ENCODE measurements at places on chromosomes 4 and X.
A peak's percentile ranks its signal among the peaks of the same experiment; 100 is the strongest.

GRCh38 chrX:44596277-44596676, 53.6 kb upstream of the FUNDC1 start:
- no peak for DNase-seq

DNA sequence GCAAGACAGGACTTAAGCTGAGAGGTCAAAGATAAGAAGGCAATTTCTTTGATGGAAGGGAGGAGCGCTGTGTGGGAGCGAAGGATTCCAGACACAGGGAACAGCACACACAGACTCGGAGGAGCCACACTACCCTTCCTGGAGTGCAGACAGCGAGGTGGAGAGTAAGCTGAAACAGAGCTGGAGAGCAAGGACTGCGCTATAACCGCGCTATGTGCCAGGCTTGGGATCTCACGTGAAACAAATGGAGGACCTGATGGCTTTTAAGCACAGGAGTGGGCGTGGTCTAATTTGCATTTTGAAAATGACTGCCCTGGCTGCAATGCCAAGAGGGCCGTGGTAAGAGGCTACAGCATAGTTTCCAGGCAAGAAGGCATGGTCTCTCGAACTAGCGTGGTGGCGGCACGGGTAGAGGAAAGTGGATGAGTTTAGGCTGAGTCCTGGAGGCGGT, 113.9 kb upstream of the SORBS2 start:
- DNase-seq = no peak

DNA sequence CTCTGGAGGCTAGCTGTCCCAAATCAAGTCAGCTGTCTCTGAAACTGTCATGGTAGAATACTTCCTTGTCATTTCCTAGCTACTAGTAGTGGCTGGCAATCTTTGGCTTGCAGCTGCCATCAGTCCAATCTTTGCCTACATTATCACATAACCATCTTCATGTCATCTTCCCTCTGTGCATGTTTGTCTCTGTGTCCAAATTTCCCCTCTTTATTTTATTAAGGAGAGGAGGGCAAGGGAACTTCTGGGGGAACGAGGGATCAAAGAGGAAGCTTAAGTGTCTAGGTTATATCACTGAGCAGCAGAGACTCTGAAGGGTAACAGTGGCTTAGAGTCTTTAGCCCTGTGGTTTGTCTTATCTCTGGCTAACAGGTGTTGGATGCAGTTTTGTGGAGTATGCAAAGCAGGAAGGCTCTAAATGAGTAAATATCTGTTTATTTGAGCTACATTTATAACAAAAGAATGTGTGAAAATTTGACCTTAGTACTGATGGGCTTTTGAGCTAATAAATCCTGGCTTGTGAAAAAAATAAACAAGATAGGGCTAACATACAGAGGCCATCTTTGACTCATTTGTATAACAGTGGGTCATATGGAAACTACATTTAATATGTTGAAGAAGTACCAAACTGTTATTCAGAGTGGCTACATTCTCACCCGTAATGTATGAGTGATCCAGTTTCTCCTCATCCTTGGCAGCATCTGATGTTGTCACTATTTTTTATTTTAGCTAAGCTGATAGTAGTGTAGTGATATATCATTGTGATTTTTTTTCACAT, 49.4 kb upstream of the ENOX2 start:
- DNase-seq = no peak

- DNase-seq = peak; percentile 14
Measured at GRCh38 chrX:29691044-29691443, 524.3 kb upstream of the MAGEB2 start.

DNA sequence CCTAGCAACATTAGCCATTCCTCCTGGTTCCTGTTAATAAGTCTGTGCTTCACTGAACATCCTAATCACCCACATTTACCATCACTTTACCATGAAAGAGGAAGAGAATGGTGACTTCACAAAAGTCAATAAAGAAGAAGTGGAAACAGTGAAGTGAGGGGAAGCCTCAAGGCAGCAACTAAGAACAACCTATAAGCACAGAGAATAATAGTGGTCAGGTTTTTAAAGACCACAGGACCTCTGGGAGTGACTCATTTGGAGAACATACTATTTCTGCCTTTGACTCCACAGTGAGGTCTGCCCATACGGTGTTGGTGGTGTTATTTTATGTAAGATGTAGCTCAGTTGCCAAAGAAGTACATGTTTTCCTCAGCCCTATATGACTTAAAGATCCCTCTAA, 86.0 kb upstream of the TET2 start:
- no peak for DNase-seq

All from eye (tissue), 1 donor.